Occipital lobe (tissue), 3 donors: ENCODE measurements at places on chromosomes 5 and 9. TPM values are rescaled to one million over a fixed set of nuclear protein-coding genes. Genes with fewer than 3 reads are reported as not detected.

ALAD gene
- 12.0 TPM for total RNA-seq

DNA sequence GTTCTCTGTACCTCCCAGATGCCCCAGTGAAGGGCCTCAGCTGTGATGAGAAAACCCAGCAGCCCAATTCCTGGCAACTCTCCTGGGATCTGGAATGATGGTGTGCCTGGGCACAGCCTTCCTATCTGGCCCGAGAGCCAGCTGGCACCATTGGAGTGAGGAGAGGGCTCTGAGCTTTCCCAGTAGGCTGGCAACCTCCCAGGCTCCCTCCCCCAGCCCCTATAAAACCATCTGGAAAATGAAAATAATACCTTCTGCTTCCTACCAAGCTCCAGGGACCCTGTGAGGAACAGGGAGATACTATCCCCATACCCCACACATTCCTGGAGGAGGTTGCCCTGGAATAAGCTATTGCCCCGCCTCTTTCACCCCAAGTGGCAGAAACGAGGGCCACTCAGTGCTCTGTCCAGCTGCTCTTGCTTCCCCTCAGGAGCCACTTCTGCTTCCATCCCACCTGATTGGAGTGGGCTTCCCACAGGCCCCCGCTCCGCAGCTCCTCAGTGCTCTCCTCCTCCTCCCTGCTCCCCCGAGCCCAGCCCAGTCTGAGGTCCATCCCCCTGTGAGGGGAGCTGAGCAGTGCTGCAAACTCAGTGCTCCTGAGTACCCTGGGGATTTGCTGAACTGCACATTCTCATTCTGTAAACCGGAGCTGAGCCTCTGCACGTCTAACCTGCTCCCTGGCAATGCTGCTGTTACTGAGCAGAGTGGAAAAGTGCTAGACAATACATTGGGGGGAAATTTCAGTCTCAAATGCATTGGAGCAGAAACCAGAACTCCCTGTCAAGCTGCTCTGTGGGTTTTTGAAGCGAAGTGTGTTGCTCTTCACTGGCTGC, 74.7 kb downstream of the THBS4 start:
- no peak for DNase-seq

GRCh38 chr9:76395381-76395780, 1.2 kb upstream of the RFK start:
- DNase-seq: no peak

- DNase-seq: no peak
Measured at GRCh38 chr5:121251954-121252353, 599.7 kb upstream of the FTMT start.

- DNase-seq: no peak
Measured at GRCh38 chr5:82274343-82275211, 3.6 kb downstream of the RPS23 start.

- DNase-seq: no peak
Measured at GRCh38 chr9:99753436-99753835, 68.2 kb upstream of the NR4A3 start.

DNA sequence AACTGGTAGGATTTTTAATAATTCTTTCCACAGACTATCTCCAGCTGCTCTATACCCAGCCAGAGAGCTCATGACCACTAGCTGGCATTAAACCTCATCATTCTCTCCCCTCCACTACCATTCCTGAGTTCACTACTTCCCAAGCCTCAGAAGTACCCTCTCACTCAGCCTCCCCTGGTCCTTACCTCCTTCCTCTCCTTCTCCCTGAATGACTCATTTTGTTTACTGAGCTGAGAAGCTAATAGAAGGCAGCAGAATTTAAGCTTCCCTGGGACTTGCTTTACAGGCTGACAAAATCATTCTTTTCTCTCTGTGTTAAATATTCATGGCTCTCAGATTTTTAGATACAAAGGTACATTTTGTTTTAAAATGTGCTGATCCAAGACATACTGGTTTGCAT, 305.4 kb downstream of the TLR4 start:
- no peak for DNase-seq

GRCh38 chr5:157607371-157608161, 32.0 kb upstream of the ADAM19 start:
- no peak for DNase-seq

DNA sequence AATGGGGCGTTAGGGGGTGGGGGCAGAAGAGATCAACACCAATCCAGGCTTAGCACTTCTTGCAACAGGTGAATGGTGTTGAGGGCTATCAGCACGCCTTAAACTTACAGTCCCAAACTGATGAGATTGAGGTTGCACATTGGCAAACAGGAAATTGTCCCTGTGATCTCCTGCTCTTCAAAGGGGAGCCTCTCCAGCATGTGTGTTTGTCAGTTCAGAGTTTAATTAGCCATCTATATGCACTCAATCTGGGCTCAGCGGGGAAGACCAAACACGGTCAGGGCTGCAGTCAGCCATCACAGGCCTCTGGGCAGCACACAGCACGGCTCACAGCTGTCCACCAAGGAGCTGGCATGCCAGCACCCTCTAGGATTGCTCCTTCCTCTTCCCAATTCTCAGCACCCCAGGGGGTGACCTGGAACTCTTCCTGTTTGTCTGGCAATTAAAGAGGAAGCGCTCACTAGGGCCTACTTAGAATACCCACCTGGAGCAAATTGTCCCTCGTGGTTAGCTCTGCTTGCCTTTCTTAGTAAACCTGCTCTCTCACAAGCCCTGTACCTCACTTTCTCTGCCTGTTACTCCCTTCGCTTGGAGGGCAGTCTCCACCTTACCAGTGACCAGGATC, 217.4 kb downstream of the SLIT3 start:
- DNase-seq: no peak
